Activated T-cell treated with anti-CD3 and anti-CD28 coated beads for 24 hours (primary cell): ENCODE measurements at places on chromosomes 16 and 17.
A peak's percentile ranks its signal among the peaks of the same experiment; 100 is the strongest.

- no peak for DNase-seq
Observed at GRCh38 chr16:24526701-24527495, 12.5 kb upstream of the RBBP6 start.

DNA sequence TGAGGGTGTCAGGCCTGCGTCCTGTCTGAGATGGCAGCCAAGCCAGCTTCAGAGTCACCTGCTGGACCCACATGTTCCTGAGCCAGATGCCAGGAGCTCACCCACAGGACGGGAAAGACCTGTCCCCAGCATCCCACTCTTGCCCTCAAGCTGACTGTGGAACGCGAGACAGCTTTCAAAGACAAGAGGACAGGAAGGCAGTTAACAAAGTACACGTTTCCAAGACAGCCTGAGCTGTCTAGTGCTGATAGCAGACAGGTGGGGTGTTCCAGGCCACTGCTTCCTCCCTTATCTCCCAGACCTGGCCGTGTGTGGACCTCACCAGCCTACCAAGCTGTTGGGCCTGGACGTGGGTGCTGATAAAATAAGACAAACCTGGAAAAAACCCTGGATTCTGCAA is 13.2 kb downstream of the CMTM3 start:
- no peak for DNase-seq

DNA sequence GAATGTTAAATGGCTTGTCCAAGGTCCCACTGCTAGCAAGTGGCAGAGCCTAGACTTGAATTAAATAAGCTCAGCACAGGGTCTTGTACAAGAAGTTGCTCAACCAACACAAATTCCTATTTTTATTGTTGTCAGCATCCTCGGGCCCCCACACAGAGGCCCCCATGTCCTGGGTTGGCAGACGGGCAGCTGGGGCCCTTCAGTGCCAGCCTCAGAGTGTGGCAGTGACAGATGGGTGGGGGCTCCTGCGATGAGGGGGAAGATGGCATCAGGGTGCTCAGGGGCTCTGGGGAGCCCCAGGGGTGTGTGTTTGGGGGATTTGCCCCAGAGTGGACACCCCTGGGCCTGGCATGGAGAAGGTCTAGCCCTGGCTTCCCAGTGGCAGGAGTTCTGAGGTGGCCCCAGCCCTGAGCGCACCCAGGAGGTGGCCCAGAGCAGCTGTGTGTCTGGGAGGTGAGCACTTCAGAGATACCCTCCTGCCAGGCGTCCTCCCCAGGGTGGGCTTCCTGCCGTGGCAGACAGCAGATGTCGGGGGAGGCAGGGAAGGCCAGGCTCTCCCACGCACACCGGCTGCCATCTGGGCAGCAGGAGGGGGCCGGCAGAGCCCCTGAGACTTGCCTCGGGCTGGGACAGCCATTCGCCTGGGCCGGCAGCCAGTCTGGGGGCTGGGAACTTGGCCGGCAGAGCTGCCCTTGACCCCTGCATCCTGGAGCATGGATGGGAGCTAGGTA is 150.8 kb downstream of the C16orf78 start:
- DNase-seq = no peak

- no peak for DNase-seq
Observed at GRCh38 chr16:5478036-5478435, 380.4 kb upstream of the EEF2KMT start.

DNA sequence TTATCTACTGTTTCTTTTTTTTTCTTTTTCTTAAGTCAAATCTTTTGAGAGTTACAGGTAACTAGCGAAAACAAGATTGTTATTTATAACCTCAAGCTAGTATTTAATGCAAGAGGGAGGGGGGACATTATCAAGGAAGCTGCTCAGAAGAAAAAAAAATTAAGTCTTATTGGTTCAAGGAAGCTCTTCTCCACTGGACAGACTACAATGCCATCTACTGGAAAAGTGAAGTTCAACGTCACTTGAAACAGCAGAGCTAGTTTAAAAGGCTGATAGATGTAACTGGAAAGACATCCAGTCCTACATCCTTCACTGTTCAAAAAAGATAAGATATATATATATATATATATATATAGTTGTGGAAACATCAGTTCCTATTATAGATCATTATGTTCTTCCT is 418.0 kb upstream of the PSMD7 start:
- no peak for DNase-seq

DNA sequence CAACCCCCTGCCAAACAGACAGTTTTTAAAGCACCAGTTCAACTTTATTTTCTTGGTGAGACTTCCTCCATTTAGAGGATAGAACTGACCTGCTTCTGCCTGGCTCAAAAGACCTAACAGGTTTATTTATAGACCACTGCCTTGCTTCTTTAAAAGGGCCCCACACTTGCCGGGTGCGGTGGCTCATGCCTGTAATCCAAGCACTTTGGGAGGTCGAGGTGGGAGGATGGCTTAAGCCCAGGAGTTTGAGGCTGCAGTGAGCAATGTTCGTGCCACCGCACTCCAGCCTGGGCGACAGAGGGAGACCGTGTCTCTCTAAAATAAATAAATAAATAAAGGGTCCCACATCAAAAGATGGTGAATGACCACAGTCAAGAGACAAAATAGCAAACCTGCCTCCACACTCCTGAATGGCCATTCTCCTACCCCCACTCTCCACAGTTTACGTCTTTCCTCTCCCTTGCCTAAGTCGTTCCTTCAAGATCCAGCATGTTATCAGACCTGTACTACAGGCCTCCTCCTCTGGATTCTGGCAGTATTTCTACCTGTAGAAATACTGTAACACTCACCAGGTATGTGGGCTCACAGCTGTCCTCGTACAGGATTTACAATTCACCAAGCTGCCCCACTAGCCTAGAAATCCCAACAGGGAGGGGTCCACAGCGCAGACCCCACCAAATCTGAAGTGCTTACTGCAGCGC is 95.6 kb downstream of the SMG6 start:
- no peak for DNase-seq

DNA sequence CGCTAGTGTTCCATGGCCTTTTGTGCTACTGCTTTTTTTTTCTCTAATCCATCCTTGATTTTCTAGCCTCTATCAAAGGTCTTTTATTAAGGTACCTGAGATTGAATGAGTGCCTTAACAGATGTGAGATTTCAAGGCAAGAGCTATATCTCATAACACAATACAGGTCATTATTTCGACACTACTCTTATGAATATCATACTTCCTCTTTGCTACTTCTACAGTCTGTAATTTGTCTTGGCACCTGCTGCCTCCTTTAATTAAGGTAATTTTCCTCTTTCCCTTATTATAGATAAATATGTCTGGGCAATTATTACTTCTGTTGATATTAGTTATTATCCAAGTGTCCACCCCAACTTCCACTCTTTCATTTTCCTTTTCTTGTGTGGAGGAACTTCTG is 5.3 kb downstream of the KRT28 start:
- DNase-seq = no peak

GRCh38 chr17:47643116-47643515 is 6.6 kb upstream of the KPNB1 start:
- no peak for DNase-seq

DNA sequence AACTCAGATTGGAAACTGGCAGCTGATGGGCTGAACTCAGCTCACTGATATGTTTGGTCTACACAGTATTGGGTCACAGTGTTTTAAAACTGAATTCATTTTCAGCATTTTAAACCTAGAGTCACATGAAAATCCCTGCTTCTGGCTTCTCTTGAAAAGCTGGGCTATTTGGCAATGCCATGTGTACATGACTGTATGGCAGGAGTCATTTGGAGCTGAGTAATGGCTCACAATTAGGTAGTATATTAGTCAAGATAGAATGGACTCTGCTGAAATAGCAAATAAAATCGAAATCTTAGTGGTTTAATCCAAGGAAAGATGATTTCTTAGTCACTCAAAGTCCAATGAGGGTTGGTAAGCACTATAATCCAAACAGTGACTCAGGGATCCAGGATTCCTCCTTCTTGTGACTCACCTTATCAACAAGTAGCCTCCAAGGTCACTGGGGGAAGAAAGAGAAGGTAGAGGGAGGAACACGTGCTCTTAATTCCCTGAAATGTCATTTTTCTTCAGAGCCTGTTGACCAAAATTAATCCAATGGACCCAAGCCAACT is 13.9 kb upstream of the PMP22 start:
- no peak for DNase-seq

DNA sequence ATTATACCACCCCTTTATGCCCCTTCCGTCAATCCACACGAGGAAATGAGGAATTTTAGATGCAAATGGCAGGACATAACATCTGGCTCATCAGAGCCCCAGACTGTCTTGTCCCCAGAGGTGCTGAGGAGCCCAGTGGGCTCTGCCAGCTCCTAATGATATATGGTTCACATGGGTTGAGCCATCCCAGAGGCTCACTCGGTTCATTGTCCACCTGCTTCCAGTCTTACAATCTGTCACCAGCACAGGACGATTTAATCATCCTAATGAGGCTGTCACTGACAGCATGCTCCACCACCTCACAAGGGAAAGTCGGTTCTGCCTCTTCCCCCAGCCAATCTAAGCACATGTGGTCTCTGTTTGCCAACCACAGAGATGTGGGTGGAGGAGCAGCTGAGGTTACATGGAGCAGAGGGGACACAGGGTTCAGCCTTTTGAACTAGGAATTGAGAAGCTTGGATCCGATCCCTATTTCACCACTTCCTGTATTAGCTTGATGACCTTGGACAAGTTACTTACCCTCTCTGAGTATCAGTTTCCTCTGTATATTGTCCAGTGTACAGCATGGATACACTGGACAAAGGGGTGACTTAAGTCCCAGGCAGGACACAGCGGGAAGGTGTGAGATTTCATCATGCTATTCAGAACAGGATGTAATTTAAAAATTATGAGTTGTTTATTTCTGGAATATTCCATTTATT is 27.0 kb upstream of the DHX8 start:
- no peak for DNase-seq

GRCh38 chr17:869567-870525 is 87.7 kb downstream of the MRM3 start:
- no peak for DNase-seq

GRCh38 chr16:3738128-3738527 is 20.8 kb upstream of the TRAP1 start:
- DNase-seq = no peak

- DNase-seq = no peak
Observed at GRCh38 chr17:9529033-9529700, 46.5 kb downstream of the STX8 start.

DNA sequence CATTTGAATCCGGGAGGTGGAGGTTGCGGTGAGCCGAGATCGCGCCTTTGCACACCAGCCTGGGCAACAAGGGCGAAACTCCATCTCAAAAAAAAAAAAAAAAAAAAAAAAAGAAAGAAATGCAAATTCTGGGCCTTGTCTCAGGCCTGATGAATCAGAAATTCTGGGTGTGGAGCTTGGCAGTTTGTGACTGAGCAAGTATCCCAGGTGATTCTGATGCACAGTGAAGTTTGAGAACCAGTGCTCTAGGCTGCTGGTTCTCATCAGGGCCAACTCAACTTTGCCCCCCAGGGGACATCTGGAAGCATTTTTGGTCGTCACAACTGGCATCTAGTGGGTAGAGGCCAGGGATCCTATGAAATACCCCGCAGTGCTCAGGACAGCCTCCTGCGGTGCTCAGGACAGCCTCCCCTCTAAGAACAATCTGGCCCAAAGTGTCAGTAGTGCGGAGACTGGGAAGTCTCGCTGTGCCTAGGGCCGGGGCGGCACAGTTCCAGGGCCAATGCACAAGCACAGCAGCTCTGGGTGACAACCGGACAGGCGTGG is 55.9 kb downstream of the SDK2 start:
- DNase-seq = no peak

DNA sequence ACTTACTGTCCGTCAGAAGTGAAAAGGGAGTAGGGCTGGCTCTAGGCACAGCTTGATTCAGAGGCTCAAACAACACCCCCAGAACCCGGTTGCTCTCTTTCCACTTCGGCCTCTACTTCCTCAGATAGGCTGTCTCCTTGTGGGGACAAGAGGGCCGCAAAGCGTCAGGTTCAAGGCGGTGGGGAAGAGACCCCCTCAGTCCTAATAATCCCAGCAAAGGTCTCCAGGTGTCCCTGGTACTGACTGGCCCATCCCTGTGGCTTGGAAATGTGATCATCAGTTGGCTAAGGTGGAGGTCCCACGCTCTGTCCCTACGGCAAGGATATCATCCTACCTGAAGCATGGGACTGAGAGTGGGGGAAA is 26.0 kb downstream of the NGFR start:
- no peak for DNase-seq

DNA sequence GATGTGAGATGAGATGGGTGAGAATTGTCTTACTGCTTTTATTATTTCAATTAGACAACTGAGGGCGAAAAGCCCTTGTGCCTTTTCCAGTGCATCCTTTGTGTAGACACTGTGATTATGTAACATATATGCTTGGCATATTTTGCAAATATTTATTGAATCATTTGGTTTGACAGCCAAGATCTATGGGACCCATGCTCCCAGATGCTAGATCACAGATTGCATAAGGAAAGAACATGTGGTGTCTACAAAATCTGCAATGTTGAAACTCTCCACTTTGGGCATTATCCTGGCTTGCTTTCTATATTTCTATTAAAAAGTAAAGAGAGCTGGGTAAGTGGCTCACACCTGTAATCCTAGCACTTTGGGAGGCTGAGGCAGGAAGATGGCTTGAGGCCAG is 4.8 kb upstream of the COG1 start:
- no peak for DNase-seq

GRCh38 chr16:82146957-82147356 is 23.1 kb downstream of the MPHOSPH6 start:
- DNase-seq = no peak

- DNase-seq = peak; percentile 6
Observed at GRCh38 chr17:44069974-44070454, 521 bp upstream of the G6PC3 start.

- no peak for DNase-seq
Observed at GRCh38 chr17:57781386-57782061, 36.4 kb upstream of the CCDC182 start.

DNA sequence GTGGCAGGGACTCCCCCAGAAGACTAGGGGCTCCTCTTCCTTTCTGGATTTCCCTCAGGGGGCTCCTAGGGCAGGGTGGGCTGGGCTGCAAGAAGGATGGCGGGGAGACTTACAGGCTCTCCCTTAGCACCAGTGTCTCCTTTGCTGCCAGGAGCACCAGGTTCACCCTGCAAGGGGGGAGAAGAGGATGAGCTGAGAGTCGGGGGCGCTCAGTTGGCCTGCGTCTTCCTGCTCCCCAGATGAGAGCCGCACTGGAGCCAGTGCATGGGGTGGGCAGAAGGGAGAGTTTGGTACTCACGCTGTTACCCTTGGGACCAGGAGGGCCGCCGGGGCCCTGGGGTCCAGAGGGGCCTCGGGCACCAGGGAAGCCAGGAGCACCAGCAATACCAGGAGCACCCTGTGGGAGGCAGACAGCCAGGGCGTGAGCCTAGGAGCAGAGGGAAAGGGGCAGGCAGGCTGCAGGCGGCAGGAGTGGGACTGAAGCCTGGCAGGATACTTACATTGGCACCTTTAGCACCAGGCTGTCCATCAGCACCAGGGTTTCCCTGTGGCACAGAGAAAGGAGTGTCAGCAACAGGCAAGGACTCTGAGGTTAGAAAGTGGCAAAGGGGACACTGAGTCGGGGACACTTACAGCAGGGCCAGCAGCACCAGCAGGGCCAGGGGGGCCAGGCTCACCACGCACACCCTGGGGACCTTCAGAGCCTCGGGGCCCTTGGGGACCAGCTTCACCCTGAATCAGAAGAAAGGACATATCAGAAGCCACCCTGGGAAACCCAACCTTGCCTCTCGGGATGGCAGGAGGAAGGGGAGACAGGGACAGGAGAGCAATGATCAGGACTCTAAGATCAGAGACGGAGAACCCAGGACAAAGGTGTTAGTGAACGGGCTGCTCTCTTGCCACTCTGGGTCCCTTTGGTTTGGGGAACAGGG is 6.2 kb downstream of the COL1A1 start:
- DNase-seq = no peak
